Kidney glomerular epithelial cell (primary cell): ENCODE measurements at places on chromosomes 2 and 18.

DNA sequence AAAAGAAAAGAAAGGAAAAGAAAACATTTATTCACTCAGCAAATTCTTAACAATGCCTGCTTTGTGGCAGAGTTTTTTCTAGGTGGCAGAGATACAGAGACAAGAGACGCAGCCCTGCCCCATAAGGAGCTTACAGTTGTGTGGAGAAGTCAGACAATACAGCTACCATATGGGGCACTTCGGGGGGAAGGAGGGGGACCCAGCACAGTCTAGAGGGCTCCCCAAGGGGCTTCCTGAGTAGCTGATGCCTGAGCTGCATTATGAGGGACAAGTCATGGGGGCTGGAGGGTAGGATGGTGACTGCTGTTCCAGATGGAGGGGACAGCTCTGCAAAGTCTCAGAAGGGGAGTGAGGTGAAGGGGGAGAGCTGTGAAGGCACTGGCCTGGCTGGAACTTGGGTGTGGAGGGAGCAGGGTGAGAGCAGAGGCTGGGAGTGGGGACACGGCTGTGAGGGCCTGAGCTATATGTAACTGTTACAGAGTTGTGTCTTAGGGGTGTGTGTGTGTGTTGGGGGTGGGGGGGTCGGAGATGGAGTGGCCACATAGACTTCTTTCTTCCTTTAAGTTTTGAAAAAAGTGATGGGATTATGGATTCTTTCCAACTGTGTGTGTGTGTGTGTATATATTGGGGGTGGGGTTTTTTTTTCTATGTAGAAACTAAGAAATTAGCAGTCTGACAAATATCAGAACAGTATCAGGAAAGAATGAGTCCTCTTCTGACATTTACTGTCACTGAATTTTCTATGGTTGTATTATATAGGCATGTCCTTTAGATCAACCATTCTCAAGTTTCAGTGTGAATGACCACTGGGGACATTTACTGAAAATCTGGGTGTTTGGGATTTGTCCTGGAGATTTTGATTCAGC, 66.0 kb upstream of the HAAO start:
- DNase-seq = no peak

DNA sequence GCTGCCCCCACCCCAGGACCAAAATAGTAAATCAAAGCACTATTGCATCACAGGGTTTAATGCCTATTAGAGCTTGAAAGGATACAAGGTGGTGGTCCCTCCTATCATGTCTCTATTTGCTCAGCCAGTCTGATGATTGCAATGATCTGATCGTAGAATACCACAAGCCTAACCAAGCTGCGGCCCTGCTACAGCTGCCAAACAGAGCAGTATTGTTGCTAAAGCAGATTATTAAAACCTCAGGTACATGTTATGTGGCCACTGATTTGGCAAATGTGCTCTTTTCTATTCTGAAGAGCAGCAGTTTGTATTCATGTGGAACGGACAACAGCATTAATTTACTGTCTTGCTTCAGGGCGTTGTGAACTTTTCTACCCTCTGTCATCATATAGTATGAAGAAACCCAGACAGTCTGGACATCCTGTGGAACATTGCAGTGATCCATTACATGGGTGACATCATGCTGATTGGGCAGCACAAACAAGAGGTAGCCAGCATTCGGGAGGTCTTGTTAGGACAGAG, 8.4 kb upstream of the VAPA start:
- DNase-seq = peak; percentile 72

GRCh38 chr2:196174404-196174803, 3.0 kb upstream of the STK17B start:
- no peak for DNase-seq

- DNase-seq = no peak
These were observed 119.5 kb downstream of the NCK2 start for GRCh38 chr2:105864262-105864661.

GRCh38 chr18:45962461-45962860, 4.7 kb downstream of the EPG5 start:
- peak; percentile 79 for DNase-seq

- peak; percentile 58 for DNase-seq
These were observed 62.5 kb downstream of the DHRS9 start for GRCh38 chr2:169131587-169132512.

DNA sequence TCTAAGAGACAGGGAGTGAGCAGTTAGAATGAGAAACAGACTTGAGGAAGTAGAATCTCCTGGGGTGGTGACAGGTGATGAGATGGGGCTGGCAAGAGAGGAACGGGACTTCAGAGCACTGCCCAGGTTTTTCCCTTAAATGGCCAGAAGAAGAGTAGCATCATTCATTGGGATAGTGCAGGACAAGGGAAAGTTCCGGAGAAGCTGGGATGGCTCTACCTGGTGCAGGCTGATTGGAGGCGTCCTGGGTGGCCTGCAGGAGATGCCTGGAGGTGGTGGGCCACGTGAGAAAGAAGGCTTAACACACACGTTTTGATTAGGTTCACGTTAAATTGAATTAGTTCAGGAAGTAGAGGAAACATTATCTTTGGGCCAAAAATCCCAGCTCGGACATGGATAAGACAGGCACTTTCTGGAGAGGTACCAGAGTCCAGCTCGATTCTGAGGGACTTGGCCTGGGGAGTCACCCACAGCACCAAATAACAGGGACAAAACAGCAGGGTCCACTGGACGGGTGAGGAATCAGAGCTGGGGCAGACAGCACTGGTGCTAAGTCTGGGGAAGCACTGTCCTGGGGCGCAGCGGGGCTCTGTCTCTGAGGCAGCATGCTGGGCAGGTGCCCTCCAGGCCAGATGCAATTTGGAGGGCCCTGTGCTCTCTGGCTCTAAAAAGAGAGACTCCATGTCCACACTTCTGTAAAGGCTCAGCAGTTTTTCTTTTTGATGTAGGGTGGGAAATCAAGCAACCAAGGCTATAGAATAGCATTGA, 512.3 kb upstream of the RAB6C start:
- DNase-seq = no peak

DNA sequence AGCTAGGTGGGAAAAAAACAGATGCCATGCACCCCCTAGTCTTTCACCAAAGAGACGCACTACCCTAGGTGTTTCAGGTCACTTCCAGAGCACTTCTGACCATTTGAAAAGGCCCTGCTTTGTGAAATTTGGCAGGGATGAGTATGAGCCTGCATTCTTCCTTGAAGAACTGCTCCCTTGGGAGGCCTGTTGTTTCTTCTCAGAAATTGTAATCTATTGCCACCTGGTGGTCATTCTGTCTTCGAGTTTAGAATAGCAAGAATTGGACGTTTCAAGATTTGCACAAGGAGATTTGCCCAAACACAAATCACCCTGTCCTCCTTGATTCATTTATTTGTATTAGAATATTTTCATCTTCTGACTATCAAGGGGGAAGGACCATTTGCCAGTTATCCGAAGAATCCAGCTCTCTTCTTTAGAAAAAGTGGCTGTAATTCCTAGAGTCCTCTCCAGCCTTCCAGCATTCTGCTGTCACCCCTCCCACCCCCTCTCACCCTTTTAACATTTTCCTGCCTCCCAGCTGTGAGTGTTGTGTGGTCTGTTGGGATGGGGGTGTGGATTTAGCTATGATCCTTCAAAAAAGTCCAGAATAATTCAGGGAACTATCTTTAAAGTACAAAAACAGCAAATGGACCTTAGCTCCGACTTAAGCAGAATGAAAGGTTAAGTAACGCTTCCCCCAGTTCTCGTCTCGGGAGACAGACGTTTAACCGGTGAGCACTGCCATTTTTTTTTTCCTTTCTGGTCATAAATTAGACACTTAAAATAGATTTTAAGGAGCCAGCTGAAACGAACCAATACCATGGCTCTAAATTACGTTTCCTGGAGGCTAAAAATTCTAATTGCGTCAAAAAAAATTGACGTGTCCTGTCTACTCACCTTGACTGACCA, 3.7 kb upstream of the GAD1 start:
- peak; percentile 57 for DNase-seq

DNA sequence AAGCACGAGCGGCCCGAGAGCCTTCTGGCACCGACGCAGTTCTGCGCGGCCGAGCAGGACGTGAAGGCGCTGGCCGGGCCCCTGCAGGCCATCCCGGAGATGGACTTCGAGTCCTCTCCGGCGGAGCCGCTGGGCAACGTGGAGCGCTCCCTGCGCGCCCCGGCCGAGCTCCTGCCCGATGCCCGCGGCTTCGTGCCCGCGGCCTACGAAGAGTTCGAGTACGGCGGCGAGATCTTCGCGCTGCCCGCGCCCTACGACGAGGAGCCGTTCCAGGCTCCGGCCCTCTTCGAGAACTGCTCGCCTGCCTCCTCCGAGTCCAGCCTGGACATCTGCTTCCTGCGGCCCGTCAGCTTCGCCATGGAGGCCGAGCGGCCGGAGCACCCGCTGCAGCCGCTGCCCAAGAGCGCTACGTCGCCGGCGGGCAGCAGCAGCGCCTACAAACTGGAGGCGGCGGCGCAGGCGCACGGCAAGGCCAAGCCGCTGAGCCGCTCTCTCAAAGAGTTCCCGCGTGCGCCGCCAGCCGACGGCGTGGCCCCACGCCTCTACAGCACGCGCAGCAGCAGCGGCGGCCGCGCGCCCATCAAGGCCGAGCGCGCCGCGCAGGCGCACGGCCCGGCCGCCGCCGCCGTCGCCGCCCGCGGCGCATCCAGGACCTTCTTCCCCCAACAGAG, 70.4 kb downstream of the ARHGEF33 start:
- peak; percentile 1 for DNase-seq

DNA sequence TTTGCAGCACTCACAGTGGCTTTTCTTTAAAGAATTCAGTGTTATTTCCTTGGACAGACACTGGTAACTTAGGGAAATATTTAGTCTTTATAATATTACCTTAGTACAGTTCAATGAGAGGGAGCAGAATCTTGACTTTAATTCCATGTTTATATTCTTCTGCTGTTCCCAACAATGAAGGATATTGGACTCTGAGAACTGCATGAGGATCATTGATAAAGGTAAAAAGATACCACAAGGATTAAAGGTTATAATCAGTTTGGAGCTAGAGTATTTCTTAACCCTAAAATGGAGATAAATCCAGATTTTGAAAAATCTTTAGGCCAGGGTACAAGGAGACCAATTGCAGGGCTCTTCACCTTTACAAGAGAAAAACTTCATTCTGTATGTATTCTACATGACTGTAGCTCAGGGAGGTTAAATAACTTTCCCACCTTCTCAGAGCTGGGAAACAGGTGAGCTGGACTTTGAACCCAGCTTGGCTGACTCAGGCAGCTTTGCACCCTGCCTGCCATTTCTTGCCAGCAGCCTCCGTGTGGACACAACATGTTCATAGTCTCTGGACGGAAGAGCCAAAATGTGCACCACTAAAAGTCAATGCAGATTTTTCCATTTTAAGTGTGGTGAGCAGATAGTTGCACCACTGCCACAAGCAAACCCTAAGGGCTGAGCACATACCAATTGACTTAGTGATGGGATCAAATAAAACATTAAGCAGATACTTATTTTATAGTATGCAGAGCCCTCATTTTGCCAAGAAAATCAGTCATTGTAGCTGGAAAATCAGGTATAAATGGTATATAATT, 26.7 kb downstream of the UPP2 start:
- no peak for DNase-seq

DNA sequence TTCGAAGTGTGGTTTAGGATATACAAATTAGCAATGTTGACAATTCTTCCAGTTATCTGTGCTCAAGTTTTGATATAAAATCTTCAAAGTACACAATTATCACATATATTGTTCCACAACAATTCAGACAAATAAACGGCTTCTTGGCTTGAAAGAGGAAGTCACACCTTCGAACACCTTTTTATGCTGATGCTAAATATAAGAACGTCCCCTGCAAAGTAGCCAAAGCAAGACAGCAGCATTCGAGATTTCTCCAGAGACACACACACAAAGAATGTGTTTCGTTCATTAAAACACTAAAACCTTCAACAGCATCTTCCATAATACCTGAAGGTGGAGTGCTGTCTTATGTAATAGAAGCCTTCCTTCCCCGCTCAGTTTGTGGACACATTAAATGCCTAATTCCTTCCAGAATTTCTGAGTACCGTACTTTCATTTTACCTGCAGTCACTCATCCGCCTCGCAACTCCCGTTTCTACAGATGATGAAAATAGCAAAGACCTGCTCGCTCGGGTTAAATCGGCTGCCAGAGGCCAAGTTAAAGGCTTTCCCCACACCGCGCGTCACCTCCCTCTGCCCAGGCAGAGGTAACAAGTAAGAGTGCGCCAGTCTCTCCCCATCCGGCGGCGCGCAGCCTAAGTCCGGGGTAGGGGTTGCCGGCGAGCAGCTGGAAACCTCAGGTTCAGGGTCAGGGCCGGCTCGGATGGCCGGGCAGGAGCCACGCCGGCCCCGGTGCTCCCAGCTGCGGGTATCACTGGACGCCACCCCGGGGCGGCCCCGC, 847 bp downstream of the SERPINE2 start:
- peak; percentile 18 for DNase-seq

DNA sequence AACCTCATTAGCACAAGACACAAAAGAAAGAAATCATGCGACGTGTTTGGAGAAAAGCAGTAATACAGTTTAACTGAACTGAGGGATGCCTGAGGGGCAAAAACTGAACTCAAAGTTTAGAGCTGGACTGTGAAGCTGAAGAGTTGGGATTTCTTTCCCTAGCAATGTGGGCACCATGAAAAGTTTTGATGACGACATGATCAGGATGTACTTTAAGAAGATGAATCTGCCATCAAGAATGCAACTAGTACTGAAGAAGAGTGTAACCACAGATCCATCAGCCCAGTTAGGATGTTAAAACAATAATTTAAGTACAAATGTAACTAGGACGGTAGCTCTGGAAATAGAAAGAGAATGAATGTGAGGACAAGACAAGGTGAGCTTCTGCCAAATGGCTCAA, 196.2 kb downstream of the VWC2L start:
- no peak for DNase-seq

DNA sequence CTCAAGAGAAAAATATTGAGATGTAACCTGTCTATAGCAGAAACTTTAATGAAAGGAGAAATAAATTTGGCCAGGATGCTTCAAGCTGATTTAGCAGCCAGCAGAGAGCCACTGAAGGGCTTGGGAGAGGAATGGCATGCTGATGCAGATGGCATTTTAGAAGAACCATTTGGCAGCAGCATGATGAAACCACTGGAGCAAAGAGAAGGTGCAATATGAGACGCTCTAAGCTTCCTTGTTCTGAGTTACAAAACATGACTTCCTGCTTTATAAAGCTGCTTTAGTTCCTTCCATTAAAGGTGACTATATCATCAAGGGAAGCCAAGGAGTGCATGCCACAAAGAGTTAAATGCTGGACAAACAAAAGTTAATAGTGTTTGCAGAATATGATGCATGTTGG, 189.7 kb downstream of the PID1 start:
- DNase-seq = no peak

DNA sequence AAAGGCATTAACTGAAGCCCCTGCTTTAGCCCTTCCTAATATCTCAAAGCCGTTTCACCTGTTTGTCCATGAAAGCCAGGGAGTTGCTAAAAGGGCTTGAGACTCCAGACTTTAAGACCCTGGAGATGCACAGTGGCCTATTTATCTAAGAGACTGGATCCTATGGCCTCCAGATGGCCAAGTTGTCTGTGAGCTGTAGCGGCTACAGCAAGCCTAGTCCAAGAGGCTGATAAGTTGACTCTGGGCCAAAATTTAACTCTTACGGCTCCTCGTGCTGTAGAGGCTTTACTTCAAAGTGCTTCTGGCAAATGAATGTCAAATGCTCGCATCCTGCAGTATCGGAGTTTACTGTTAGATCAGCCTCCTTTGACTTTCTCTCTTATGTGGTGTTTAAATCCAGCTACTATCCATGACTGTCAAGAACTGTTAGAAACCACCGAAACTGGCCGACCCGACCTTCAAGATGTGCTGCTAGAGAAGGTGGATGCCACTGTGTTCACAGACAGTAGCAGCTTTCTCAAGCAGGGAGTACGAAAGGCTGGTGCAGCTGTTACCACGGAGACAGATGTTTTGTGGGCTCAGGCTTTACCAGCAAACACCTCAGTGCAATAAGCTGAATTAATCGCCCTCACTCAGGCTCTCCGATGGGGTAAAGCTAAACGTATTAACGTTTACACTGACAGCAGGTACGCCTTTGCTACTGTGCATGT, 336.7 kb upstream of the CNTNAP5 start:
- DNase-seq = no peak

GRCh38 chr2:234861841-234862735, 89.7 kb upstream of the SH3BP4 start:
- no peak for DNase-seq
